Activated CD4-positive, alpha-beta T cell treated with anti-CD3 and anti-CD28 coated beads, Interleukin-10, Interleukin-2, amounts not matched to agents 100 ng/mL and 50 ng/mL, durations not matched to agents 16 hours and 8 hours (primary cell): ENCODE measurements at places on chromosomes 3 and 15.

DNA sequence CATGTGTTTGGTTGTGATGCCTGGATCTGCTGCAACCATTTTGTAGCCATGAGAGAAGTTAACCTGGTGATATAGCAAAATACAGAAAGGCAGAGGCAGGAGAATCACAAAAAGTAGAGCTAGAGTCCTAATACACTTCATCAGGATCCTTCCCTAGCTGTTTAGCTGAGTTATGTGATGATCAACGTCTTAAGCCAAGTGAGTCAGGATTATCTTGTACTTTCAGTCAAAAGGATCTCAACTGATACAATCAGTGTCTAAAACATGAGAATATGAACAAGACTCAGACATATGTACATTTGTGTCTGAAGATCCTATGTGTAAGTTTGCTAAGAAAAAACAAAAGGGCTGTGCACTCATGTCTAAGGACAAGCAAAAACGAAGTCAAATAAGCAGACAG is 236.9 kb downstream of the NTRK3 start:
- DNase-seq: no peak

- no peak for DNase-seq
Observed at GRCh38 chr3:100230710-100231109, 30.1 kb upstream of the TBC1D23 start.

- DNase-seq: peak; percentile 16
Observed at GRCh38 chr3:39255503-39256325, 24.1 kb downstream of the CX3CR1 start.

GRCh38 chr15:42083605-42083908 is 10.8 kb downstream of the PLA2G4D start:
- DNase-seq: no peak

DNA sequence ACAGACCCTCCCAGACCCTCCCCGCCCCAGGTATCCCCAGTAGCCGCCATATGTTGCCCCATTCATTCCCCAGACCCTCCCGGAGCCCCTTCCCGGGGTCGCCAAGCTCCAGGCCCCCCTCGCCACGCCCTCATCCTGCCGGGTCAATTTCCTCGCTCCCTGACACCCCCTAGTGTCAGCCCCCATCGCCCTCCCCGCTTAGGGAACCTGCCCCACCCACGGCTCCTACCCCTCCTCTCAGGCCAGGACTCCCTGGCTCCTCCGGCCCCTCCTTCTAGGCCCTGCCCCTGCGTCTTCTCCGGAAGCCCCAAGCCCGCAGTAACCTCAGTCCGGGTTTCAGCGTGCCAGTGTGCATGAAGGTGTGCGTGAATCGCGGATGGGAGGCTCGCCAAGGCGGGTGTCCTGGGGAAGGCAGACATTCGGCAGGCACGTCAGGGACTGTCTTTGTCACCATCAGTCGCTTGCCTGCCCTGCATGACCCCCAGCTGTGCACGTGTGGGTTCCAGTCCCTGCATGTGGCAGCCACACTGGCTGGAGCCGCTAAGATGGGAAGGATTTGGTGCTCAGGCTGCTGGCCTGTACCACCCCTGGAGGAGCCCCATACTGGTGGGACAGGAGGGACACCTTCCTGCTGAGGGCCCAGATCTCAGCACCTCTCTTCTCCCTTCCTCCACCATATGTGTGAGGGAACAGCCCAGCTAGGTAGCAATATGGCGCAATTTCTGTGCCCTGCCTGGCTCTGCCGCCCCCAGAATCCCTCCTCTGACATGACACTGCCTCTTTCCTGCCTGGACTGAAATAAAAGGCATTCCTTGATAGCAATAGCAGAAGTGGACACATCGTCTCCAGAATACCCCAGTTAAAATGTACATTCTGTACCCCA is 693 bp downstream of the DISP2 start:
- DNase-seq: peak; percentile 65

- DNase-seq: peak; percentile 32
Observed at GRCh38 chr3:129045675-129046036, 14.9 kb upstream of the GP9 start.

GRCh38 chr3:143482106-143483088 is 362.8 kb downstream of the CHST2 start:
- DNase-seq: no peak

- no peak for DNase-seq
Observed at GRCh38 chr3:122938783-122939425, 88.7 kb downstream of the SEMA5B start.

DNA sequence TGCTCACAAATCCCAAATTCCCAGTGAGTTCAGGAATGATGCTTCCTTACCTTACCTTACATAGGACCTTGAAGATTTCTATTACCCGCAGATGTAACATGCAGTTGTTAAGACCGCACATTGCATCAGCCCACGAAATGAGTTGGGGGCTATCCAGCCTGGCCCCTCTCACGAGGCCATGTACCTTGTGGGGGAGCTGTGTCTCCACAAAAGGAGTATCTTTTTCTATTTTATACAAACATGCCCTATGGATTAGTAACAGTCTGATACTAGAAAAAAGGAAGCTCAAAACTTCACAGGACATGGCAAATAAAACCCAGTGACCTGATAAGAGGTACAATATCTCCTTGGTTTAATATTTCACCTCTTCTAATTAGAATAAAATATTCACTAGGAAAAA is 1086.8 kb upstream of the CFAP20DC start:
- no peak for DNase-seq

- peak; percentile 56 for DNase-seq
Observed at GRCh38 chr3:37321377-37321781, 147.0 kb upstream of the LRRFIP2 start.

GRCh38 chr15:65244638-65245037 is 33.4 kb upstream of the CILP start:
- DNase-seq: no peak

- DNase-seq: peak; percentile 71
Observed at GRCh38 chr3:50324351-50325112, 2.0 kb upstream of the HYAL2 start.

- DNase-seq: no peak
Observed at GRCh38 chr15:85004550-85004949, 22.9 kb downstream of the PDE8A start.

DNA sequence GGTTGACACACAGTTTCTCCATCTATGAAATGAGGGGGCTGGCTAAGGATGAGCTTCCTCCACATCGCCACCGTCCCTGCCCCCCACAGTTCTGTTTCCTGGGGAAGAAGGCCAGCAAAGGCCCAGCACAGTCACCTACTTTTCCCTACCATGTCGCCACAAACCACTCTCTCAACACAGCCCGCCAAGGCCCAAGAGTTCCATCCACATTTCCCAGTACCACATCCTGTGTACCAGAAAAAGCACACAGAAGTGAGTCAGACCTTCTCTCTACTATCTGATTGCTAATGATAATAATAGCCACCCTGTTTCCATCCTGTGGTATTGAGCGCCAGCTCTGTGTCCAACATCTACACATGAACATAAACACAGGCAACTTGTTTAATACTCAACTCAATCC is 30.3 kb upstream of the C15orf39 start:
- DNase-seq: peak; percentile 73

- DNase-seq: no peak
Observed at GRCh38 chr3:132749786-132750185, 27.6 kb upstream of the NPHP3 start.

DNA sequence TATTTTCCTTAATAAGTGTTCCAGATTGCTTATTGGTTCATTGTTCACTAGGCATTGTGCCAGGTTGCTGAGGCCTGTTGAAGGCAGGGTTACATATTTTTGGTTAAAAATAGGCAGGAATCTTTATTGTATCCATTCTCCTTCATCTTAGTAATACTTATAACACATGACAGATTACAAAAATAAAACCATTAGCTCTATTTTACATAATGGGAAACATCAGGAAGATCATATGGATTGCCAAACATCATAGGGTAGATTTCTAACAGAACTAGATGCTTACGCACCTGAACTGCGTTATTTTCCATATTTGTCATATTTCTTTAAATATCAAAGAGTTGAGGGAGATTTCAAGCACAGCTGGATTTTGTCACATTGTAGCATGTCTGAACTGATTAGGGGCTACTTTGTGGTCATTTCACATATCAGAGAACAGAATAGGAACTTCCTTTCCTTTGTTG is 462.9 kb upstream of the SGO1 start:
- DNase-seq: no peak

GRCh38 chr3:140610544-140610943 is 67.3 kb upstream of the TRIM42 start:
- no peak for DNase-seq

DNA sequence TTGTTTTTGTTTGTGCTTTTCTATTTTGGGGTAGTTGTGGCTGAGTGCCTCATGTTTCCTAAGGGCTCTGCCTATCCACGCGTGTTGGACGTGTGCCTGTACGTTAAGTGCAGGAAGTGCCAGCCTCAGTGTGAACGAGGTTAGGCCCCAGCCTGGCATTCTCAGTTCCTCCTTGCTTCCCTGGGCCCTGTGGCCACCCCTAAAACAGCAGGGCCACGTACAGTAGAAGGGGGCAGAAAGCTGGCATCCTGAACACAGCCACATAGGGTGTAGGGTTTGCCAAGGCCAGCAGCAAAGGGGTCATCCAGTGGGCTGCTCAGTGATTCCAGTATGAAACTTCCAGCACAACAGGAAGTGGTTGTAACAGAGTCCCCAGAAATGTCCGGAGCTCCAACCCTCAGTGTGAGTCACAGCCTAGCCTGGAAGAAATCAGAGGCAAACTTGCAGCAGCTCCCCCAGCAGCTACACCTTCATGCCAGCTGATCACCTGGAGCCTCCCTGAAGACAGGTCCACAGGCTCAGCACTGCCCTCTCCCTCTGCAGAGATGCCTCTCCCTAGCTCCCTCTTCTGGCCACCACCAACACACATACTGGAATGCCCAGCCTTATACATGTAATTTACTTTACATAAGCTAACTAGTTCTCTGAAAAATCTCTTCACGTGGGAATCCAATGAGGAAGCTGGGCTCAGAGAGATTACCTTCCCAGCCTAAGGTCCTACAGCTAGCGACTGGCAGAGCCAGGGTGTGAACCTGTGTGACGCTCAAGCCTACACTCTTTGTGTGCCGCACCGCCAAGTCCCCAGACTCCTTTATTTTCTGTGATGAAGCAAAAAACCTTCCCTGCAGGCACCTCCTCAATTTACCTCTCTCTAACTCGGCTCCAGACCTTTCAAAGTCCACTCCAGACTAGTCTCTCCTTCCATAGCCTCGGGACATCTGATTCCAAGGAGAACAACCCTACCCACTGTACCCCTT is 26.6 kb downstream of the ILDR1 start:
- DNase-seq: peak; percentile 65

GRCh38 chr3:99972380-99973104 is 141.8 kb downstream of the FILIP1L start:
- DNase-seq: no peak

GRCh38 chr15:62445244-62445643 is 280.2 kb upstream of the C2CD4B start:
- DNase-seq: no peak

GRCh38 chr3:133831966-133832801 is 26.6 kb downstream of the SRPRB start:
- DNase-seq: no peak
